ENCODE measurements at places on chromosomes 2 and 18.

DNA sequence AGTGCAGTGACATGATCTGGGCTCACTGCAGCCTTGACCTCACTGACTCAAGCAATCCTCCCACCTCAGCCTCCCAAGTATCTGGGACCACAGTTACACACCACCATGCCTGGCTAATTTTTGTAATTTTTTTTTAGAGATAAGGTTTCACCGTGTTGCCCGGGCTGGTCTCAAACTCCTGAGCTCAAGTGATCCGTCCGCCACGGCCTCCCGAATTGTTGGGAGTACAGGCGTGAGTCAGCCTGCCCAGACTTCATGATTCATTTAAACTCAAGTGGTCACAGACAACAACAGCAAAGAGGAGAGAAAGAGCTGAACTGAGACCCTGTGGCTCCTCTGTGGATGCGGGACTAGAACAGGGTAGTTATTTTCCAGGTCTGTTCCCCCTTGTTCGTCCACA, 83.0 kb downstream of the TSHZ1 start:
- no peak for DNase-seq

DNA sequence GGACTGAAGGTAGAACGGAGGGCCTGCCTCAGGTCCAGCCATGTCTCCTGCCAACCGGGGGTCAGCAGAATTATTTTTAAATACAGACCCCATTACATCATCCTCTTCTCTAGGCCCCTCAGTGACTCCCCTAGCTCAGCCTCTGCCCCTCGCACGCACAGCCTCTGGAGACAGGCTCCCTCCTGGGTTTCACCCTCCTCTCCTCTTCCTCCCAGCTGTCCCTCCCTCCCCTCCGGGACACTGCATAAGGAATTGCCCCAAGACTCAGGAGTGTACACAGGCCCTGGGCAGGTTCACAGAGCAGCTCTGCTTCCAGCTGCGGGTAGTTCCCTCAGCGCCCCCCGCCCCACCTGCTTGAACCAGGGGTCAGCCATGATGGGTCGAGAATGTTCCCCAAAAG, 520.2 kb upstream of the MYT1L start:
- DNase-seq, result no peak

DNA sequence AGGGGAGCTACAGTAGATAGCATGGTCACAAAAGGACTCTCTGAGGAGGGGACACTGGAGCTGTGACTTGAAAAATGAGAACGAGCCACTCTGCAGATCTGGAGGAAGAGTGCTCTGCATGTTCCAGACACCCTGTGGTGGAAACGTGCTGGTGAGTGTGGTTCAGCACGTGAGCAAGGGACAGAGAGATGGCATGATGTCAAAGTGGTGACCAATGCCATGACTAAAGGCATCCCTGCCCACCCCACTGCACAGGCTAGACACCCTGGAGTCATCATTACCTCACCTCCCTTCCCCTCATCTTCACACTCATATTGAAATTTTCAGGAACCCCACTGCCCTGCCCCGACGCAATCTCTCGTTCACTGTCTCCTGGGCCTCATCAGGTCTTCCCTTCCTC, 56.5 kb downstream of the SLC4A5 start:
- DNase-seq, result no peak

- DNase-seq, result no peak
Measured at GRCh38 chr2:165305391-165306096, 66.3 kb downstream of the SCN2A start.

- no peak for DNase-seq
Measured at GRCh38 chr2:178084273-178084672, 11.7 kb upstream of the PDE11A start.
